ENCODE measurements at places on chromosomes 16 and 17.

DNA sequence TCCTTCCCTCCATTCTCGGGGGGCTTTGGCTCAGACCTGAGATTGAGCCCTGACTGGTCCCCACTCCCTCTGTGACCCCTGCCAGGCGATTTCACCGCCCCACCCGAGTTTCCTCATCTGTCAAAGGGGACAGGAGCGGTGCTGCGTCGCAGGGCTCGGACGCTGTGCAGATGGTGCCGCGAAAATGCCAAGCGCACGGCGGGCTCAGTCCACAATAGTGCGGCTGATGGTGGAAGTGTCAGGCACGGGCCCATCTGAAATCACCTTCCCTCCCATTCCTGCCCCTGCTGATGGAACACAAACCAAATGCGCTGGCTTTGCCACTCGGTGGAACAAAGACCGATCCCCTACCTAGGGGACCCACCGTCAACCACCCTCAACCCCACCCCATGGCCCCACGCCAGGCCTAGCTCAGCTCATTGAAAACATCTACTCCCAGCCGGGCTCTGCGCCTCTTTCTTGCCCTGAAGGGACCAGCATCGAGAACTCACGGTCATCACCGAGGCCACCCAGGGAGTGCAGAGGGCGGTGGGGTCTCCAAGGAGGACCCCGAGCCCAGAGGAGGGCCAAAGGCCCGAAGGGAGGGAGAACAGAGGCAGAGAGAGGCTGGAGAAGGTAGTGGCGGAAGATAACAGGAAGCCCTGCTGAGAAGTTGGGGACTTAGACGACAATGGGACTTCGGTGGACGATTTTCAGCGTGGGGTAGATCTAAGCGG is 1.4 kb downstream of the CARHSP1 start:
- DNase-seq, result no peak

DNA sequence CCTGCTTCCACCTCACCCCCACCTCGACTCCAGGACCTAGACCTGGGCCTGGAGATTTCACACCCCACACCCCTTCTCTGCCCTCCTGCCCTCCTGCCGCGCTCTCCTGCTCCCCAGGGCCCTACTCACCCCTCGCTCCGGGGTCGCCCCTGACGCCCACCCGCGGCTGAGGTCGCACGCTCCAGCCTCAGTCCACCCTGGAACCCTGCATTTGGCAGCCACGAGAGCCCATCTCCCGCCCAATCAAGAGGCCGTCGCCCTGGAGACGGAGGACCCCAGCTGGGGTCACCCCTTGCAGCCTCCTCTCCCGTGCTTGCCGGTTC is 16.1 kb downstream of the TLE7 start:
- no peak for DNase-seq

DNA sequence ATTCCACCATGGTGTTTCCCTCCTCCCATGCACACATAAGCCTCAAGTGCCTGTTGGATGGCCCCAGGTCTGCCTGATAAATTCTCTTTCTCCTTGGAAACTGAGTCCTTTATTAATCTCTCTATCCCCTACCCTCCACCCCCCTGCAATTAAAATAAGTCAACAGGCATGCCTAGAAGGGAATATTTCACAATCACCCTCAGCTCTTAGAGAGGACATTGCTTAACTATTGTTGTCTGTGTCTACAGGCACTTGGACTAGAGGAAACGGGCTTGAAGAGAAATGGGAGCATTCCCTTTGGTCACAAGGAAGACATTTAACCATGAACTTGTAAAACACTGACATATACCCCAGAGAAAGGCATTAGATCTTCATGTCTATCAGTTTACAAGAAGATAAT is 39.5 kb downstream of the RCVRN start:
- DNase-seq, result no peak

GRCh38 chr17:74361230-74362068 is at the start of gene BTBD17:
TSS of gene BTBD17 (minus strand) at chr17:74361868. CDS start at chr17:74361819, 49 bp downstream.
- DNase-seq, result no peak

DNA sequence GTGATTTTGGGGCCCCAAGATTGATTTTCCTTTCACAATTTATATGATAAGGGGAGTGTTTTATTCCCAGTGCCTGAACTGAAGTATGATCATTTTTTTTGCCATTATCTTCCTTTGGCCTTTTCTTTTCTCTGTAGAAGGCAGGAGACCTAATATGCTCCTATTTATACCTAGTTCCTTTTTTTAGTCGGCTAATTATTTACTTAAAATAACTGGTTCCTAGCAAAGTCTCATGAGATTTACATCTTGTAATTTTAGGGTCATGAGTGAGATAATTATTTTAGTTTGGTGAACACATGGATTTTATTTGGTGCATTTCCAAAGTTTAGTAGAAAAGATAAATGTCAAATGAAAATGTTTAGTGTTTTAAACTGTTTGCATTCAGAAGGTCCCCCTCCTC is 24.8 kb downstream of the SEC14L1 start:
- no peak for DNase-seq

- no peak for DNase-seq
Measured at GRCh38 chr16:84710686-84711085, 10.9 kb downstream of the USP10 start.

- DNase-seq, result no peak
Measured at GRCh38 chr17:52660692-52661091, 502.2 kb upstream of the CA10 start.

DNA sequence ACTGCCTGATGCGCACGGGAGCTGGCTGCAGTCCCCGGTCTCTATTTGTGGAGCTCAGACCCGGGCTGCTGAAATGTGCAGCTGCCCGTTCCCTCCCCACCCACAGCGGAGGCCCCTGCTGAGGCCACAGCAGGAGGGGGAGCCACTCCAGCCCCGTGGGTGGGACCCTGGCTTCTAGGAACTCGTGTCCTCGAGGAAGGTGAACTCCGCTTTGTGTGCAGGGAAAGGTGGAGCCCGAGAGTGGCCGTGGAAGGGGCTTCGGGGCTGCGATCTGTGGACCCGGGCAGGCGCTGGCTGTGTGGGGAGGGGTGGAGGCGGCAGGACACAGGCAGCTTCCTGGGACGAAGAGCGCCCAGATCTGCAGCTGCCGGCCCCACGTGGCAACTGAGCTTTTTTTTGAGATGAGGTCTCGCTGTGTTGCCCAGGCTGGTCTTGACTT is 2.9 kb downstream of the CCDC154 start:
- DNase-seq, result no peak

DNA sequence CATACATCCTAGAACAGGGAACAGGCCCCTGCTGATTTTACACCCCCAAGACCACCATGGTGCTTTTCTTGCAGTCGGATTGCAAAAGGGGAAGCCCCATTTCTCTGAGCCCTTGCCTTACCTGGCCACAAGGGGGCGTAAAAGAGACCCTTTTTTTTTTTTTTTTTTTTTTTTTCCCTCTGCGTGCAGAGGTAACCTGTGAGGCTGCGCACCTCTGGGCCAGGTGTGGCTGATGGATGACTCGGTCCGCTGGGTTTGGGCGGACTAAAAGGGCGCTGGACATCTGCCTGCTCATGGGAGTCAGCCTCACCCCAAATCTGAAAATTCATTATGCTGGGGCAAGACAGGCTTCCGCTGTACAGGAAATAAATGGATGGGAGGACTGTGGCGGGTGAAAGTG is 281.0 kb downstream of the CBLN1 start:
- DNase-seq, result no peak

All from left renal pelvis (tissue), 4 donors.